CD4-positive, alpha-beta T cell treated with Interleukin-12 subunit alpha and Interleukin-12 subunit beta, for 1 hour (primary cell): ENCODE measurements at places on chromosomes 16 and 17.

DNA sequence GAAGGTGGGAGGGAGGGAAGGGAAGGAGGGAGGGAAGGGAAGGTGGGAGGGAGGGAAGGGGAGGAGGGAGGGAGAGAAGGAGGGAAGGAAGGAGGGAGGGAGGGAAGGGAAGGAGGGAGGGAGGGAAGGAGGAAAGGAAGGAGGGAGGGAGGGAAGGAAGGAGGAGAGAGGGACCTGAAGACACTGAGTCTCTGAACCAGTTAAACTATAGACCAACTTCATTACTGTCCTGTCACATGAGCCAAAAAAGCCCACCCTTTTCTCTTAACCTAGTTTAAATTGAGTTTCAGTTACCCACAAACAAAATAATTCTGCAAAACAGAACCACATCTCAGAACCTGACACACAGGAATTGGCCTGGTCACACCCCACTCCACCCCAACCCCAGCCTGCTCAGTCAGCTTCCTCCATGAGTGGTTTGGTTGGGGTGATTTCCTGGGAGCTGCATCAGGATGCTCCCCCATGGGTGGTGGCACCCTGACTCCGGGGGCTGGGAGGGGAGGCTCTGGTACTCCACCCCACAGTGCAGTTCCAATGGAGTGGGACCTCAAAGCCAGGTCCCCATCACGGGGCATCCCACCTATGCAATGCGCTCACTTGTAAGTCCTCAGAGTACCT is 4.7 kb upstream of the PRR29 start:
- peak; percentile 52 for DNase-seq

DNA sequence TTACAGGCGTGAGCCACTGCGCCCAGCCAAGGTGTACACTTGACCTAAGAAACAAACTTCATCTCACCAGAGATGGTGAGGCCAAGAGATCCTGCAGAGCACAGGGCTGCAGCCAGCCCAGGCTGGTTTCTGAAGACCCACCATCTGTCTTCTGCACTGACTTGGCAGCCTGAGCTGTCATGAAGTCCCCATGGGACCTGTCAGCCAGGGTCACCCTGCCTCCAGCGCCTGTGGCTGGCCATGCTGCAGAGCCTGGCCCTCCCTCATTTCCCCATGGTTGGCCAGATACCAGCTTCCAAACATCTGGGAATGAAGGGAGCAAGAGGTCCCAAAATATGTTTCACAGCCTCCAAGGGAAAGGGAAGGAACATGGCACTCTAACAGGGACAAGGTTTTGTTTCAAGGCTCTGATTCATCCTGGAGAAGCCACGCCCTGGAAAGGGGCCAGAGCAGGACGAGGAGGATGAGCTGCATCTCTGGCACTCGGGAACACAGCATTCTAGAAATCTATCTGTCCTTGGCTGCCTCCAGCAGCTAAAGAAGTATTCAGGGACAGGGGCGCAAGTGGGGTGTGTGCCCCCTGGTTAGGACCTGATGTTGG is 45.3 kb downstream of the DDX19A start:
- DNase-seq = no peak

- DNase-seq = no peak
Measured at GRCh38 chr16:52861614-52862022, 191.1 kb downstream of the CHD9NB start.

DNA sequence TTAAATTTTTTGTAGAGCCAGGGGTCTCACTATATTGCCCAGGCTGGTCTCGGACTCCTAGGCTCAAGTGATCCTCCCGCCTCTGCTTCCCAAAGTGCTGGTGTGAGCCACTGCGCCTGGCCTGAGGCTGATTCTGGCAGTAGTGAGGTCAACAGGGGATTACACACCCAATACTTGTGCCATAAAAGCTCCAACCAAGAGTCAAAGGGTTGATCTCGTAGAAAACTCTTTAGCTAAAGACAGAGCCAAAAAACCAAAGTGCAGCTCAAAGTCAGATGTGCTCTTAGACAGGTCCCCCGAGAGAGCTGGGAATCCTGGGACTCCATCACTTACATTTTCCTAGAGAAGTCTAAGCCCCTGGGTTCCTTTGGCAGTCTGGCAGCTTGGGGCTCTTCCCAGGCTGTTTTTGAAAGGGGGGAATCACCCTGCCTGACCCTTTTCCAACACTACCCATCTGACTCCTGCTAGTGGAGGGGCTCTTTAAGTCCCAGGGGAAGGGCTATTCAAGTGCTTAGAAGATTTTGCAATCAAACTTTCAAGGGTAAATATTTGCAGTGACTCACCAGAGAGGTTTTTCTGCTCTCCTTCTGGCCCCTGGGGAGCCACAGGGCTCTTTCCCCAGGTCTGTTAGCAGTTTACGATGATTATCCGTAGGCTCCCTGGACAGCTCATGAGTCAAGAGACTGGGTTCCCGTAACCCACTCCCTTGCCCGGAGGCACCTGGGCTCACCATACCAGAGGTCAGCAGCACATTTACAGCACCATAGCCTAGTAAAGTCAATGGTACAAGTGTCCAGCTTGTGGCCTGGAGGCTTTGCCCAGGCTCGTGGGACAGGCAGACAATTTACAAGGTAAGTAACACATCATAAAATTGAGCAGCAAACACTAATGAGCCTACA is 408.7 kb downstream of the SLC39A11 start:
- DNase-seq = no peak

DNA sequence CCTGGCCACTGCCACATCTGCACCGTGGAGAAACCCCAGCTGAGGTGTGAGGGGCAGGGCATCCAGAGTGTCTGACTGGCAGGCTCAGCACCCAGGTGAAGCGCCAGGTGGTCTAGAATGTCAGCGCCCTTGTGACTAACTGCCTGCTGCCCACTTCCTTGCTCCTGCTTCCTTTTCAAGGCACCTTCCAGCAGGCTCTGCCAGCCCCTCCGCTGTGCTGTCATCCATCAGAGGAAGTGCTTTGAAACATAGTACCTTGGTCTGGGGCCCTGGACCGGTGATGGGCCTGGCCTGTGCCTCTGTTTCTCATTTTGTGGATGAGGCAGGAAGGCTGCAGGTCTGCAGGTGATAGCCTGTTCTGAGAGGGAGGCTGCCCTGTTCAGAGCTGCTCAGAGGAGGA is 5.5 kb downstream of the SPNS2 start:
- no peak for DNase-seq

DNA sequence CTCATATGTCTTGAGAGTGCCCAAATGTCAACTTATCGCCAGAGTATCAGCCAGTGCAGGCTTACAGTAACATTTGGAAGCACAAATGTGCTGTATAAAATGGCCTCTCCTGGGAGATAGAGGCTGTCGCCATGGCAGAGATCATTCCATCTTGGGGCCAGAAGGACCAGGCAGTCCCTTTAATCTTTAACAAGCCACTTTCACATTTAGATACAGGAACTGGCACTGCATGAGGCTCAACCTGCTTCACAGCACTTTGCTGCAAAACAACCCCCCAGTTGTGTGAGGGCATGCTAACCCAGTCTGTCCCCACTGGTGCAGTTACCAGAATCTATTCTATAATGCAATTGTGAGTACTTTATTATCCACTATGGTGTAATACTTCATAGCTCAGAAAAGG is 4.7 kb upstream of the RFFL start:
- no peak for DNase-seq

DNA sequence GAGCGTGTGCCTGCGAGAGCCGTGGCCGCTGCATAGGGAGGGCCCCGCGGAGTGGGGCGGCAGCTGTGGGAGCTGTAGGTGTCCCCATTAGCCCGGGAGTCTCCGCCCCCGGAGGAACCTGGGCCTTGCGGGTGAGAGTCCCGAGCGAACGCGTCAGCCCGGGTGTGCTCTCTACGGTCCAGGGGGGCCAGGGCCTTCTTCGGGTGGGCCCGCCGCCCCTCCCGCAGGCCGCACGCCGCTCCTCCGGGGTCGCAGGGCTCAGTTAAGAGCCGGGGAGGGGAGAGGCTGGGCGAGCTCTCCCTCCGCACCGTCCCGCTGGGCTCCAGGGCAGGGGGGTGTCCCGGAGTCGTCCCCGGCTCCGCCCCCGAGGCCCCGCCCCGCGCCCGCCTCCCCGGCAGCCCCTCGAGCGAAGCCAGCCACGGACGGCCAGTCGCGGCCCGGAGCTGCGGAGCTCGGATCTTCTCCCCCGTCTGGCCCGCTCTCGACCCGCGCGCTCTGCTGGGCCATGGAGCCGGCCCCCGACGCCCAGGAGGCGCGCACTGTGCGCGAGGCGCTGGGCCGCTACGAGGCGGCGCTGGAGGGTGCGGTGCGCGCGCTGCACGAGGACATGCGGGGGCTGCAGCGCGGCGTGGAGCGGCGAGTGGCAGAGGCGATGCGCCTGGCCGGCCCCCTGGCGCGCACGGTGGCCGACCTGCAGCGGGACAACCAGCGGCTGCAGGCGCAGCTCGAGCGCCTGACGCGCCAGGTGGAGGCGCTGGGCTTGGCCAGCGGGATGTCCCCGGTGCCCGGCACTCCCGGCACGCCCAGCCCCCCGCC is at the start of gene SMTNL2:
Gene SMTNL2 (plus strand): TSS at position 429 of the 816 bp plus-strand sequence. CDS start 77 bp downstream, at position 506.
- DNase-seq = peak; percentile 8

DNA sequence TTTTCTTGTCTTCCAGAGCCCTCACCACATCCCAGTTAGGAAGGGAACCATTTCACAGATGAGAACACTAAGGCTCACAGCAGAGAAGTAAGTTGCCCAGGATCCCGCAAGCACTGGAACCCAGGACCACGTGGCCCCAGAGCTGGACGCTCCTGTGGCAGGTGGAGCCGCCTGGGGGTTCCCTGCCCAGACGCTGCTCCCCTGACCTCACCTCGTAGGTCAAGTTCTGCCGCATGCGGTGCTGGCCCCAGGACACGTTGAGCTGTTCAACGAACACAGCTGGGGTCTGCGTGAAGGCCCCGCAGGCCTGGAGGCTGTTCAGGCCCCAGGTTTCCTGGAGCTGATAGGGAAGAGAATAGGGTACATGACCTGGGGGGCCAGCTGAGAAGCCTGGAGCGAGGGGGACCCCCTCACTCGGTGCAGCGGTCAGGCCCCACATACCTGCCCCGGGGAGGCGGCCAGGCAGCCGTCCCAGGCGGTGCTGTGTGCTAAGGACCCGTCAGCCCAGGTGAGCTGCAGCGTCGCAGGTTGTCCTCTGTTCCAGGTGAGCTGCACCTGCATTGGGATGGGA is 54.1 kb downstream of the RMI2 start:
- DNase-seq = no peak

- peak; percentile 14 for DNase-seq
Measured at GRCh38 chr17:8162997-8163977, 539 bp upstream of the VAMP2 start.

- DNase-seq = no peak
Measured at GRCh38 chr17:31224366-31224765, 72.7 kb downstream of the OMG start.

DNA sequence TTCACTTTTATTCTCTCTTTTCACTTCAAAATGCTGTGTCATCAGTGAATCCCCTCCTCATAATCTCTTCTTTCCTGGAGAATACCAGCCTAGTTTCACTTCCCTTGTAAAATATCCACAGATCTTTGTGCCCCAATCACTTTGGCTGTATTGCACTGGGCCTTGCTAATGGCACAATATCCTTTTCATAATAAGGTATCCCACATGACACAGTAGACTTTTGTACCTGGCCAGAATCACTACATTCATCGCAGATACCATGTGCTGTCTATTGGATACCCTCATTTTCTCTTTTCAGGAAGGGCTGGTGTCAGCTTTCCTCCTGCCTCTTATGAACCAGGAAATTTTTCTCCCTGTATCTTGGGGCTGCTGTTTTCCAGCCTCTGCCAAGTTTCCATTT is 25.7 kb upstream of the TOX3 start:
- no peak for DNase-seq

DNA sequence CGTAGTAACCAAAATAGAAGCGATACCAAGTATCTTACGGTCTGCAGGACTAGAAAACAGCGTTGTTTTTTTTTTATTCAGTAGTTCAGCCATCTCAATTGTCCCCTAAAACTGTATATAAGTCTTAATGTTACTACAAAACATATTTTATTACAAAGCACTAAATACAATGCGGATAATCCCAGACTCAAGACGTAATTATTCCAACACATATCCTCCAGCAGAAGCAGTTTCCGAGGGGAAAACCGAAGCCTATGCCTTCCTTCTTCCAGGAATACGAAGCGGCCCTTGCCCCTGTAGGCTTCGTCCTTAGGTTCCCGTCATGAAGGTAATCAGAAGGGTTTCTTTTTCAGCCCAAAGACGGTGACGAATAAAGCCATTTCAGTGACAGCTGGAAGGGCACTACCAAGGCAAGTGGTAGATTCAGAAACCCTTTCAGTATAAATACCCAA is 2.3 kb downstream of the TMEM107 start:
- peak; percentile 12 for DNase-seq

DNA sequence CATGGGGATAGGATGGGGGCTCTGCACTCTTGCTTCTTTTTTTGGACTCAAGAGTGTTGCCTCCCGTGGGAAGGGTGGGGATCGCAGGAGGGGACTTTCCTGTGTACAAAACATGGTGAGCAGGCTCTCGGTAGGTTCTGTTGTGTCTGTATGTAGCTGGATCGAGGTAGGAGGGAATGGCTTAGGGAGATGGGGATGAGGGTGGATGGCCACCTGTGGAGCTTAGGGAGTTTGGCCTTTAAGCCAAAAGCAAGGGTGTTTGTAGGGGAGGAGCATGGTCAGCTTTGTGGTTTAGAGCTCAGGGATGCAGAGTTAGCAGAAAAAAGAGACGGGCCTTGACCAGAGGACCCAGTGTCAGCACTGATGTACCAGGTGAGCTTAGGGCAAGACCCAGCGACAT is 11.0 kb upstream of the EDC4 start:
- DNase-seq = no peak
